ENCODE measurements at places on chromosomes 11 and 22. TPM values are rescaled to one million over a fixed set of nuclear protein-coding genes. Genes with fewer than 3 reads are reported as not detected.

- no peak for DNase-seq
Measured at GRCh38 chr22:26053737-26054316, 115.4 kb upstream of the SEZ6L start.

DNA sequence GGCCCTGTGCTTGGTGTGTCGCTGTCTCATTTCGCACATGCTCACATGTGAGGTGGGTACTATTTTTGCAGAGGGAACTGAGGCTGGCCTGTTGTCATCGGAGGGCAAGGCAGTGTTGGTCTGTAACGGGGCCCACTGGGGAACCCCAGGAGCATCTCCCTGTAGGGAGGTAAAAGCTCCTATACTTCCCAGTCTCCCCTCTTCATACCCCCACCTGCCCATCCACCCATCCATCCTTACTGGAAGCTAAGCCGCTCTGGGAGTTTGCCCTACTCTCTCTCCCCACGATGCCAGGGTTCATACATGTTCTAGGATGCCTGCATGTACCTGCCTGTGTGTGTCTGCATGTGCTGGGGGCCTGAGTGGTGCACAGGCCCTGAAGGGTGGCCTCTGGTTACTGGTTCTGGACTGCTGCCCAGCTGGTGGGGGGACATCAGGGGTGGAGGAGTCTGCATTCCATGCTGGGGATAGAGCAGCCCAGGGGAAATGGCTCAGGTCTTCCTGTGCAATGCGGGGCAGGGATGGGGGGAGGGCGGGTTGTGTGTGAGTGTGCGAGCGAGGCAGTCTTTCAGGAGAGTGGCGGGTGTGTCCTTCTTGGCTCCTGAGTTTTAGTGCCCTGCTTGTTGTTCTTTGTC is 77.7 kb downstream of the PKNOX2 start:
- no peak for DNase-seq

- DNase-seq = no peak
Measured at GRCh38 chr11:102253020-102253715, 64.1 kb upstream of the BIRC3 start.

GRCh38 chr11:66561178-66561974 is 7.0 kb downstream of the CTSF start:
- DNase-seq = no peak

The SCGB1A1 gene
- total RNA-seq = not detected

DNA sequence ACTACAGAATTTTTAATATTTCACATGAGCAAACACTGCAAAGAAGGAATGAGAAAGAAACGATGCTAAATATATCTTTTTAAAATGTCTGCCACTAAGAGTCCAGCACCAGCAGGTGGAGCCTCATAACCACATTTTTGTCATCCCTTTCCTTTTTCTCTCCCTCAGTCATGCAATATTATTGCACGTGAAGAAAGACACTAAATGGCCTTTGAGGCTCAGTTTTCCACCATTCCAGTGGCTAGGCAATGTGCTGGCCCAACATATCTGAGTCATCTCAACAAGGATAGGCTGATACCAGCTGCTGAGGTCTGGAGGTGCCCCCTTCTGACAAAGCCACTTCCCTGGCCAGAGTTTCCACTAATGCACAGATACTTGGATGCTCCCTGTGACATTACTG is 1.8 kb downstream of the ALKBH8 start:
- DNase-seq = peak; percentile 48

- DNase-seq = no peak
Measured at GRCh38 chr11:47914743-47915142, 65.6 kb upstream of the PTPRJ start.

The CD3D gene
- not detected for total RNA-seq

DNA sequence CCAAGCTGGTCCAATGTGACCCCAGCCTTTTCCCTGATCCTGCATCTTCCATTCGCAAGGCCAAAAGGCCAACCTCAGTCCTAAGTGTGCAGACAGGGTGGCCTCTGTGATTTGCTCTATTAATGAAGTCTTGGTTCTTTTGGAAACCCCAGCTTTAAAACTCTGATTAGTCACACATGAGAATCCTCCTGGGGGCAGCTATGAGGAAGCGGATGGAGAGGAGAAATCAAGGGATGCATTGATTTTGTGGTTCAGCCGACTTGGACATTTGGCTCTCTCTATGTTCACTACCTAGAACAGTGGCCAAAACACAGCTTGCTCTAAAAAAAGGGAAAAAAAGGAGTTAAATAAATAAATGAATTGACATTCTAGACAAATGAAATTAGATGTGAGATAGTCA is 98.6 kb upstream of the USP47 start:
- peak; percentile 70 for DNase-seq

DNA sequence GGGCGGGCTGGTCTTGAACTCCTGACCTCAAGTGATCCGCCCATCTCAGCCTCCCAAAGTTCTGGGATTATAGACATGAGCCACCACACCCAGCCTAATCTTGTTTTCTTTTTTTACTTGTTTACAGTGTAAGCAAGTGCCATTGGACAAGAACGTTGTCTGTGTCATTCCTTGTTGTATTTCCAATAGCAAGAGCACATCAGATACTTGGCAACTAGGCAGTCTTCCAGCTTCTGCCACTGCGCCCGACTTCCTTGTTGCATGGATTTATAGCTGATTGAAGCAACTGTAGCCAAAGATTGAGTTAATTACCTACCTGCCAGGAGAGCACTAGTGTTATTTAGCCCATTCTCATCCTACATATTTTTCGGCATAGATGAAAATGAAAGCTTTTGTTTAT is 3.1 kb upstream of the SGSM3 start:
- no peak for DNase-seq

The USP2 gene
- 0.37 TPM for total RNA-seq

The CRYBB3 gene
- total RNA-seq = not detected

DNA sequence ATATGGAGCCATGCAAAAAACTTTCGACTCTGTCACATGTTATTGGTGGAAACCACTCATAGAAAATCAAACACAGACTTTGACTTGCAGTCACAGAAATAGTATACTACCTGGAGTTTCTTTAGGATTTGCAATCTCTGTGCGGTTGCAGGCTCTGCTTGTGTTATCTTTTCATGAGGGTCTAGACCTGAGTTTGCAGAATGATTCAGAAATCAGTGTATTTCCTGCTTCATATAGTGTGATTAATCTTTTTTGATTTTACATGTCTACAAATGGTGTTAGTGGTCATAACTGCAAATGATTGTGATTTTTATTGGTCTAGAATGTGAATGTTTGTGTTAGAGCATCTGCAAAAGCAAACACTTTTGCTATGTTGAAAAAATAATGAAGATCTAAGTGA is 690.2 kb downstream of the NTM start:
- no peak for DNase-seq

DNA sequence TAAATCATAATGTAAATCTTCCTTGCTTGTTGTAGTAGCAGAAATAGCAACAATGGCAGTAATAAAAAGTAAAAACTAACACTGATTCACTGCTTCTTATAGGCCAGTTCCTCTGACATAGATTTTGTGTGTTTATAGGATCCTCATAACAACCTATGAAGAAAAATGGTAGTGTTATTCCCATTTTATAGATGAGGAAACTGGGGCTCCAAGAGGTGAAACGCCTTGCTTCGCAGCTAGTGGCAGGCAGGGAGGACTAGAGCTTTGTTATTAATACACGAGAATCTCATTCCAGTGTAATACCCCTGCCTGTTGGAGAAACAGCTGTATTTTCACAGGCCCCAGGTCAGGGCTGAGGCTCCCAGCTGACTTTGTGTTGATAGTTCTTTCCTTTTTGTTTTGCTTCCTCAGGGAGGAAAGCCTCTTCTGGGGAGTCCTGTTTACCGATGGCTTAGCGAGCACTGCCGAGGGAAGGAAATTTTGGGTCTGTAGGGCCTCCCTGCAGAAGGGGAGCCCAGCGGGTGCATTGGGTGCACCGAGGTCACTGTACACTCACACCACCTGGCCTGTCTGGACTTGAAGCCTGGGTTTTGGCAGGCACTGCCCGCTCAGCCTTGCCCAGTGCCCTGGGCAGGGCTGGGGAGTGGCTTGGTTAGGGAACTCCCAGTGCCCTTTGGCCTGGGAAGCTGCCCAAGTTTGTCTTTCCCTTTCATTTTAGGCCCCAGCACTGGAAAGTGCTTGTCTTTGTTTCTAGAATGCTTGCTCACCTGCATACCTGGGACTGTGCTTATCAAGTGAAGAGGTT is 13.5 kb downstream of the KIAA1671 start:
- no peak for DNase-seq

- no peak for DNase-seq
Measured at GRCh38 chr11:111668980-111669379, 66.7 kb downstream of the SIK2 start.

DNA sequence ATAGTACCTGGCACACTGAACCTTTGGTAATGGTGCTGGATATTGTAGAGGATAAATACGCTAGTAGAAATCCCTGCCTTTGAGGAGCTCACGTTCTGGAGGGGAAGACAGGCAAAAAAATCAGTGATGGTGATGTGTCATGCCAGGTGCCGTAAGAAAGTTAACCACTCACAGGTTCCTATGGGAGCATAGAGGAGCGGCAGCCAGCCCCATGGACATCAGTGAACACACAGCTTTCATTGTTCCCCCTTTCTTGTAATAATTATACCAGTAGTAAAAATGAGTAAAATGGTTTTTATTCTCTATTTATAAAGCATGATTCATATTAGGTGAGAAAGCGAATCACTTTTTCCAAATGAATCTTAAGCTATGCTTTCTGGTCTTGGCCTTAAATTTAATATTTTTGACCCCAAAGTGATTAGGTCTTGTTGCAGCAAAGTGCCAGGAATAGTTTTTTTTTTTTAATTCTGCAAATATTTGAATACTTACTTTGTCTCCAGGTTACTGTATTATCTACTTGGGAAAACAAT is 57.9 kb downstream of the UVRAG start:
- no peak for DNase-seq

The EMID1 gene
- 3.7 TPM for total RNA-seq

- DNase-seq = no peak
Measured at GRCh38 chr11:114890038-114890437, 211.7 kb downstream of the NXPE2 start.

The MUC2 gene
- not detected for total RNA-seq

DNA sequence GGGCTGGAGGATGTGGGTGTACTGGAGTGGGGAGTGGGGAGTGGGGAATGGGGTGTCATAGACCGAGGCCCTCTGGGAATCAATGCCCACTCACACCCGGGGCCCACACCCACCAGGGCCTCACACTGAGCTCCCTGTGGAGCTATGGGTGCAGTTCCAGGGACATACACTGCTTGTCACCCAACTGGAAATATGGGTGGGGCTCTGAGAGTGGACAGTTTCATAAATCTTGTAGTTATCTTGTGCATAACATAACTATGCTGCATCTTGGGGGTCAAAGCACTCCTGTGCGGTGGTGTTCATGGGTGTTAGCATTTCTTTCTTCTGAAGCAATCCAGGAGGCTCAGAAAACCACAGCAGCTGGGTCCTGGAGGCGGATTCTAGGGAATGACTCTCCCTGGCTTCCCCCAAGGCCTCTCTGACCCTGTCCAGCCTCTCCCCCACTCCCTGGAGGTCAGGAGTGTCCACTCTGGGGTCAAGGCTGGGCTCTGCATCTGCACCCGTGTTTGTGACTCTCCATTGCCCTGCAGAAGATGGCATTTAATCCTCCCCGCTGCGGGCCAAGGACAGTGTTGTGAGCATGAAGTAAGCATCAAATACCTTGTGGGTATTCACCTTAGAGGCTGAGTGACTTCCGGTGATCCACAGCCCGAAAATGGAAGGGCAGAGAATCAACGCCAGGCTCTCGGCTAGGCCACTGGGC is 172.5 kb downstream of the CTTN start:
- DNase-seq = no peak

The ZBTB16 gene
- not detected for total RNA-seq

GRCh38 chr11:69615545-69616278 is 25.2 kb upstream of the CCND1 start:
- no peak for DNase-seq

The MS4A8 gene
- total RNA-seq = not detected

DNA sequence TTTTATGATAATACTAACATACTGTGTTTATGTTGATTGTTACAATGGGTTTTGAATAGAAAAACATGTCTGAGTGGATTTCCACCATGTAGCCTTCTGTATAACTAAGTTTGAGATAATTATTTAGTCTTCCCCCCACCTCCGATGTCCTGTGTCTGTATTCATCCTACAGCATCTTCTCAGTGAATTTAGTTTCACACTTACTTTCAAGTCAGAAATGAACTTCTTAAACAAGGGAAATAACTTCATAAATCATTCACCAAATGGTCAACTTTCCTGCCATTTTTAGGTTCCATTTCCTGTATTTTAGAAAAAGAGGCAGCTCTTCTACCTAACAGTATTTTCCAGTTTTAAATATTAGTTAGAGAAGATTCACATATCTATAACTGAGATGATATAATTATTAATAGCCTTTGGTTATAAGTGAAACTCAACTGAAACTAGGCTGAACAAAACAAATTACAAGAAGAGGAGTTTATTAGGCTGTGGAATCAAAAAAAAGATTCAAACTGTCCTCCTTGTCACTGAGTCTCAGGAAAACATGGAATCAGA is 3.5 kb downstream of the OR51B5 start:
- DNase-seq = no peak

DNA sequence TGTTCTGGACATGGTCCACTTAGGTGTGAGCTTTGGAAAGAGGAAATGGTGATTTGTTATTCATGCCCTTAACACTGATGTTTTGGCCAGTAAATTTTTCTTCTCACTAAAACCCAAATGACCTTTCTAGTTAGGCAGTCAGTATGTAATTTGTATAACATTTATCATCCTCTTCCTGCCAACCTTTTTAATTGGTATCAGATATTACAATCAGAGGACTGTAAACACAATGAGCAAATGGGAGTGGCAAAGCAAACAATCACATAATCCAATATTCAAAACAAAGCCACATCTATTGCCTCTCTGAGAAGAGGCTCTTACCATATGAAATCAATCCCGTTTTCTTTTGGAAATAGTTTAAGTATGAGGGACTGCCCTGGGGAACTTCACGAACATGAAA is 49.1 kb downstream of the BBOX1 start:
- no peak for DNase-seq

The EHF gene
- 0.13 TPM for total RNA-seq

DNA sequence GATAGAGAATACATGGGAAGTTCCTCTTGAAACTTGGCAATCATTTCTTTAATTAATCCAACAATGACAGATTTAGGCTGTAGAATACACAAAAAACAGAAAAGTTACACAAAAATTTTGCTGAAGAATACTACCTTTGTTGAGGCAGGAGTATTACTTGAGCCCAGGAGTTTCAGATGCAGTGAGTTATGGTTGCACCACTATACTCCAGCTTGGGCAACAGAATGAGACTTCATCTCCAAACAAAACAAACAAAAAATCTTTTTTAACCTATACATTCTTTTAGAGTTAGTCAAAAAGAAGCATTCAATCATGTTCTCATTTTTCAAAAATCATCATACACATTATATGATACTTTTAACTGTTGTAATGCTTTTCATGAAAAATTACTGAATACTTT is 22.1 kb downstream of the UEVLD start:
- no peak for DNase-seq

- no peak for DNase-seq
Measured at GRCh38 chr11:11681536-11681935, 59.7 kb upstream of the GALNT18 start.

- no peak for DNase-seq
Measured at GRCh38 chr11:96116376-96116775, 192.5 kb upstream of the MTMR2 start.

The AP5B1 gene
- total RNA-seq = 20.0 TPM

All from SK-MEL-5 (cell line).